Stimulated activated naive B cell treated with anti-CD40 and anti-IgM and Interleukin-4, amounts not matched to agents 10 μg/mL and 1 μg/mL and 100 μg/mL, for 72 hours (primary cell): ENCODE measurements at places on chromosomes 5 and 9.
A peak's percentile ranks its signal among the peaks of the same experiment; 100 is the strongest.

- no peak for DNase-seq
Measured at GRCh38 chr9:37407468-37407867, 15.0 kb upstream of the GRHPR start.

- DNase-seq, result no peak
Measured at GRCh38 chr9:132168347-132168746, 6.5 kb downstream of the NTNG2 start.

GRCh38 chr5:150350524-150351344, 6.8 kb upstream of the TCOF1 start:
- DNase-seq, result peak; percentile 57

- no peak for DNase-seq
Measured at GRCh38 chr9:76135902-76136301, 245.4 kb downstream of the PCSK5 start.

DNA sequence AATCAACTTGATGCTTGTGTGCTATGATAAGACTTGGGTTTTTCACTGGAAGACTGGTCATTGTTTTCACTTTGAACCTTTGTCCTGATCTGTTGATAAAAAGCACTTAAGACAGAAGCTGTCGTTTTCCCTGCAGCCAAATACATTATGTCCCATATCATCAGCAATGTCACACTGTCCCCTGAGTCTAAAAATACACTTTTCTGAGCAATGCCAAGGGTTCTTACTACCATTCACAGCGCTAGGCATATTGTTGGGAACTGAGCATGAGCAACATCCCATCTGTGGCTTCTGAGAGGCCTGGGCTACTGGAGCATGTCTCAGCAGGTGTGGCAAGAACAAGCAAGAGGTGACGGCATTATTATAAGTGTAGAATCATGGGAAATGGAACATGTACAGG, 81.8 kb downstream of the SEMA6A start:
- no peak for DNase-seq

DNA sequence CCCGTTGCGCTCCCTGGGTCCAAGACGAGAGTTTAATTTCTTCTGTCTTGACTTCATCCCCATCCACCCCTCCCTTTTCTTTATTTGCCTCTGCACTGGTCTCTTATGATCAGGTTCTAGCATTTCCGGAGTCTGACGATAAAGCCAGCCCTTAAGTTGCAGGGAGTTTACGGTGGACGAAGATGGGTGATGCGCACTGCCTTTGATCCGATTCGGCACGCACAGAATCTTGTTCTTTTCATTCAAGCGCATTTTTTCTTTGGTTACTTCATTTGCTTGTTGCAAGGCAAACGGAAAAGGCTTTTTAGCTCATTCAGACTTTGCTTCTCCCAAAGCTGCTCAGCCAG, 488 bp upstream of the MCTP1 start:
- DNase-seq, result no peak
